EH (cell line): ENCODE measurements at places on chromosomes 6 and 20.

DNA sequence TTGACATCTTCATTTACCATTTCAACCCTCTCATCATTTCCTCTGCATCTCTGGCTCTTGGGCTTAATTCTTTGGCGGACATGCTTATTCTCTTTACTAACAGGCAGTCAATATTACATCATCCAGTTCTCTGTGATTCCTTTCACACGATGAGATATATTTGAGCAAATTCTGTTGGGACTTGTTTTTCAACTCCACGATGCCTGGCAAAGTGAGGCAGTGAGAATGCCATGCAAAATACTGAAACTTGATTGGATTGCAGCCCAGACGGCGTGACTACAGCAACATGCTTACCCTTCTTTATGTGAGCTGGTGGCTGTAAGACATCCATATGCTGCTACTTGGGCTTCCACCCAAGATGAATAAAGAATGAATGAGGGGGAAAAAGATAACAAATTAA is 101.7 kb upstream of the SPACA1 start:
- no peak for DNase-seq

GRCh38 chr20:18265441-18265840 is 22.9 kb upstream of the ZNF133 start:
- DNase-seq: no peak

GRCh38 chr6:165671222-165671768 is 8.3 kb upstream of the PDE10A start:
- DNase-seq: no peak

- DNase-seq: no peak
Measured at GRCh38 chr6:50457351-50457750, 256.0 kb upstream of the TFAP2D start.

DNA sequence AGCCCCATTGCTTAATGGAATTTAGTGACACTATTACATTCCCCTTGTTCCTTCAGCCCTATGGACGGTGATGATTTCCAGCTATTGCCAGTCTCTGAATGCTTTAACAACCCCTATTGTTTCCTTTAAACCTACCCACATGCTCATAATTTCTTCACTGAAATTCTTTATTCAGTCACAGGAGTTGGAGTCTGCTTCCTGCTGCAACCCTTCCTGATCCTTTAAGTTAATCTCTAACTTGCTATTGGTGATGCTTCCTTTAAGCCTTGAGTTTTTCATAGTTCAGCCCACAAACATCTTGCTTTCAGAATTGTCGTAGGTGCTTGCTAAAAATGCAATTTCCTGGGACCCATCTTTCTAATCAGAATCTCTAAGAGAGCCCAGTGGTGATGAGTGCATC is 66.3 kb upstream of the TNFAIP3 start:
- DNase-seq: no peak

GRCh38 chr20:46545077-46545826 is 5.2 kb downstream of the OCSTAMP start:
- no peak for DNase-seq

DNA sequence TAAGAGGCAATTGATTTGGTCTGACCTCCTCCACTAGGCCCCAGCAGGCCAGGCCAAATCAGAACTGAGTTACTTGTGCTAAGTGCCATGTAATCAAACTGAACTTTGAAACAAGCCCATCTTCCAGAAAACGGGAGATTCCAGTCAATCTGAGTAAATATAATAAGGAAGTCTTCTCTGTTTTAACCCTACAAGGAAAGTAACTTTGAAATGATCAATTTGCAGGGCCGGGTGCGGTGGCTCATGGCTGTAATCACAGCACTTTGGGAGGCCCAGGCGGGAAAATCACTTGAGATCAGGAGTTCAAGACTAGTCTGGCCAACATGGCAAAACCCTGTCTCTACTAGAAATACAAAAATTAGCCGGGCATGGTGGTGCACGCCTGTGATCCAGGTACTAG is 2.0 kb upstream of the SHLD1 start:
- no peak for DNase-seq

DNA sequence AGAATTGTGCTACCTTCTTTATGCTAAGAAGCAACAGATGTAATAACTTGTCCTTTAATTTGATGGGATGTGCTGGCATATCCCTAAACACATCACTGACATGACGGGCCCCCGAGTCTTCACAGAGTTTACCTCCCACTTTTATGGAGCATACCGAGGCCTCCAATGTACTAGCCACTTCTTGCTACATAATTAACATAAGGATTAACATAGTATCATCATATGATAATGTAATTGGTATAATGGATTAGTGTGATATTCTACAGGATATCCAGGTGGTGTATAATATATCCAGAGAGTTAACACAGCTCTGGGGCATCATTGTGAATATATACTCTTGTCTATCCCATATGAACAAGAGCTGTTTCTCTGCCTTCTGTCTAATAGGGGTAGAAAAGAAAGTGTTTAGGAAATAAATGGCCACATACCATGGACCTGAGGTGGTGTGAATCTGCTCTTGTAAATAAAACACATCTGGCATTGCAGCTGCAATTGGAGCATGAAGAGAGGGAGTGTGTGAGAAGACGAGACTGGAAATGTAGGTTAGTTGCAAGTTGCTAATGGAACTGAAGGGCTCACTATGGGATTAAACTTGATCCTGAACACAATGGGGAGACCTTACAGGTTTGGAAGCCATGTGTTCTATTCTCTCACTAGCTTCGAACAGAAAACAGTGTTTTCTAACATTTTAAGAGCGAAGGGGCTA is 102.3 kb downstream of the IYD start:
- no peak for DNase-seq

- no peak for DNase-seq
Measured at GRCh38 chr6:29680904-29681303, at the start of gene ZFP57. TSS of gene ZFP57 (minus strand) at chr6:29681152. CDS start at chr6:29677003, 4,149 bp downstream.

DNA sequence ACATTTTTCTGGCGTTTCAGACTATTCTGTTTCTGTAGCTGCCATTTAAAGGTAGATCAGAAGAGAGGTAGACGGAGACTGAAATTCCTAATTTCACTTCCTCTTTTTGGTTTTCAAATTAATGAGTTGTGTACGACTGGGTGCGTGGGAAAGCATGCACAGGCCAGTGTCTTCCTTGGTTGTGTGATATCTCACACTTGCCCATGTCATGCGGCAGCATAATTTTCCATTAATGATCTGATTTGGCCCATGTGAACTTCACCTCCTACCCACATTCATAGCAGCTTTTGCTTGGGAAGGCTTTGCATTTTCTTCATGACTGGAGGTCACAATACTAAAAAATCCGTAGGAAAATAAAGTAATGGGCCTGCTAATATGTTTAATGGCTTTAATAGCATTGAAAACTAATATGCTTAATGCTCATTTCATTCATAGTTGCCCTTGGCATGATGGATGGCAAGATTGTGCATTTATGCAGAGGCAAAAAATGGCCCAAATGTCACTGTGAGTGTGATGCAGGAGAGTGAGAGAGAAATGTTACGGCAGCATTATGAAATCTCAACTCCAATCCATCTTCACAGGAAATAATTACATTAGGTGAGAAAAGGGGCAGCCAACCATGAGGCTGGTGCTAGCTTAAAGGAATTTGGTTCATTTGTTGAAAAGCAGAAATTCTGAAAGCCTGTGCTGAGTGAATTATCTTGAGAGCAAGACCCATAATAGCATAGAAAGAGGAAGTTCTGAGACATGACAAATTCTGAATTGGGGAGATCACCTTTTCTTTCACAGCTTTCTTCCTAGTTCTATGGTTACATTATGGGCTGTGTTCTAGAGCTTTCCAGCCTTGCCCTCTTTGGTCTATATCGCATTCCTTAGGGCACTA is 69.0 kb upstream of the UST start:
- DNase-seq: no peak

DNA sequence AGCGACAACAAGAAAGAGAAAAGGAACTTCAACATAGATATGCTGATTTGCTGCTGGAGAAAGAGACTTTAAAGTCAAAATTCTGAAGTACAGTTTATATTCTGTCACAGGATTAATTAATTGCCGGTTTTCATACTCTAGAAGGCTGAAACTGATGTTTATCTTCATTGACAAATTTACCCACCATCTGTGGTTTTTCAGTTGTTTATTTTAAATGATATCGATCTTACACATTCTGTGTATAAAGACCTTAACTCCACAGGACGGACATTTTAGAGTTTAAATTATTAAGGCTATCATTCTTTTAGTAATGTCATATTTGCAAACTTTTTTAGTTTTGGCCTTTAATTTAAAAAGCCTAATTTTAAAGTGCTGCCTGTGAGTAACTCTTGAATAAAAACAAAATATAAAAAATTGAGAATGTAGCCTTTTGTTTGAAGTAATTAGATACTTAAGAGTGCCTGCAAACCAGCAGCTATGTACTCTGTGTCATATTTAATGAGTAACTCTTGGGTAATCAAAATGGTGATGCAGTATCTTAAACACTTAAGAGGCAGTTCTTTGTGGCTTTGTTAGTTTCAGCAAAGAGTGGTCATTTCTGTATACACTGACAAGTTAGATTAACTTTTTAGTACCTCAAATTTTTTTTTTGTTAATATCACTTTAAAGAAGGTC is 59.3 kb downstream of the CDC5L start:
- DNase-seq: peak; percentile 89

DNA sequence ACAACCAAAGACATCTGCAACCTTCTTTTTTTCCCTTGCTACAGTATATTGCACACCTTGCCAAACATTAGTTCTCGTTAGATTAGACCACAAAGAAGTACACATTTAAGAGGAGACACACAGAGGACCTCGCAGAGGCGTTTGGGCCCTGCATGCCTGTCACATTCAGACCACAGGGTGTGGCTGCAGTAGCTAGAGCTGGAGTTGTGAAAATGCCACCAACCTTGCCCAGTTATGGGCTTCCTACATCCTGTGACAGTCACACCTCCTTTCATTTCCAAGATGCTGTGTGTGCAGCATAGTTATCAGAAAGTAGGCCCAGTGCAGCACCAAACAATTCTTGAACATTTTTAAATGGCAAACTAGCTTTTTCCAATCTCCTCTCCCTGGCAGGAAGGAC is 2.4 kb downstream of the SYNE1 start:
- no peak for DNase-seq

GRCh38 chr6:5113096-5113495 is 28.0 kb downstream of the PPP1R3G start:
- no peak for DNase-seq

DNA sequence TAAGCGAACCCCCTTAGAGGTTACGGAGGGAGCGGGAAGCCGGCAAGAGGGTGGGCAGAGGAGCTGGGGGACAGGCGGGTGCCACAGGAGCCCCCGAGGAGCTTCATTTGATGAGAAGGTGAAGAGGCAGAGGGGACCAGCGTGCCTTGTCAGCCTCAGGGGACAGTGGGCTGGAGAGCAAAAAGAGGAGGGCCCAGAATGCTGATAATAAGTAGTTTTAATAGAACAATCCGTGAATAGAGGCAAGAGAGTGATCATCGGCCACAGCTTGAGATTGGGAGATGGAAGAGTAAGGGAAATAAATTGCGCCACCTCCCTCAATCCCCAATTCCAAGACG is 1.3 kb downstream of the COL19A1 start:
- no peak for DNase-seq

GRCh38 chr6:75261299-75261698 is 17.7 kb upstream of the COX7A2 start:
- no peak for DNase-seq

DNA sequence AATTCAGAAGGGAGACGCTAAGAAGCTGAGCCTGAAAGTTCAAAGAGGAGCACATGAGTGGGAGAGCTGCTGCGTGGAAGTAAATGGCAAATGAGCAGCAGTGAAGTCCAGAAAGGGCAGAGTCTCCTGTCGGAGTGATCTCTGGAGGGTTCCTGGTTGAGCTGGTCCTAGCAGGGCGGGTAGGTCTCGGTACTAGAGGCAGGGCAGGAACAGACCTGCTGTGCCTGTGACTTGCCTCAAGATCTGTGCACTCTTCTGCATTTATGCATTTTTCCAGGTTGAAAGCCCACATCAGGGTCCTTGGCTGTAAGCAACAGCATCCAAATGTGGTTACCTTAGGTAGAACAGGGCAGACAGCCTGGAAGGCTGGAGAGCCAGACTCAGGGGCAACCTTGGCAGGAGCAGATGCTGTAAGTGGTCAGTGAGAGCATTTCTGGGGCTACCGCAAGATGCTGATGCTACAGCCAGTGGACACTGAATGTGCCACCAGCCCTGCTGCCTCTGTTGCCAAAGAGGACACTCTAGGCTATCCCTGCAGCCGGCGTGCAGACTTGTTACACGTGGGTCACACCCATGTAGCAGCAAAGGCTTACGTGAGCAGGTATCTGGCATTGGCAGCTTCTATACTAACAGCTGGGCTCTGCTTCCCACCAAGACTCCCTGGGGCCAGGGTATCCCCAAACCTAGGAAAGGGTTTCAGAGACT is 8.4 kb downstream of the DUSP22 start:
- DNase-seq: no peak

- DNase-seq: peak; percentile 70
Measured at GRCh38 chr6:17419189-17419575, 25.8 kb downstream of the CAP2 start.

GRCh38 chr6:144758602-144759001 is 473.5 kb downstream of the UTRN start:
- DNase-seq: peak; percentile 36

- DNase-seq: no peak
Measured at GRCh38 chr6:169293196-169293595, 39.5 kb upstream of the THBS2 start.

- DNase-seq: peak; percentile 49
Measured at GRCh38 chr6:7846966-7847818, 63.4 kb downstream of the TXNDC5 start.

DNA sequence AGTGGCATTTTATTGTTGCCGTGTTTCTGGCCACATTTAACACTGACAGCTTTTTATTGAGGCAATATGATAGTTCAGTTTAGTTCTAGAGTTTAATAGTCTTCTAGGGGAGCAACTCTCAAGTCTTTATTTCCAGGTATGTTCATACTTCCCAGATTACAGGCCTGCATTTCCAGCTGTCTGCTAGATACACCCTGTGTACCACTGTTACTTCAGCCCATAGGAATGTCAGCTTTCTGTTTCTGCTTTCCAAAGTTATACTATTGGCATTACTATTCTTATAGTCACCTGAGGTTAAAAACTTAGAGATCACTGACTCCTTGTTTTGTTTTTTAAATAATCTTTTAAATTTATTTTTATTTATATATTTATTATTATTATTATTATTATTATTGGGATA is 7.6 kb downstream of the ZNF451 start:
- peak; percentile 44 for DNase-seq

- DNase-seq: no peak
Measured at GRCh38 chr6:87699576-87699975, 2.5 kb downstream of the AKIRIN2 start.

- DNase-seq: peak; percentile 94
Measured at GRCh38 chr20:10309326-10309725, 90.7 kb downstream of the SNAP25 start.

DNA sequence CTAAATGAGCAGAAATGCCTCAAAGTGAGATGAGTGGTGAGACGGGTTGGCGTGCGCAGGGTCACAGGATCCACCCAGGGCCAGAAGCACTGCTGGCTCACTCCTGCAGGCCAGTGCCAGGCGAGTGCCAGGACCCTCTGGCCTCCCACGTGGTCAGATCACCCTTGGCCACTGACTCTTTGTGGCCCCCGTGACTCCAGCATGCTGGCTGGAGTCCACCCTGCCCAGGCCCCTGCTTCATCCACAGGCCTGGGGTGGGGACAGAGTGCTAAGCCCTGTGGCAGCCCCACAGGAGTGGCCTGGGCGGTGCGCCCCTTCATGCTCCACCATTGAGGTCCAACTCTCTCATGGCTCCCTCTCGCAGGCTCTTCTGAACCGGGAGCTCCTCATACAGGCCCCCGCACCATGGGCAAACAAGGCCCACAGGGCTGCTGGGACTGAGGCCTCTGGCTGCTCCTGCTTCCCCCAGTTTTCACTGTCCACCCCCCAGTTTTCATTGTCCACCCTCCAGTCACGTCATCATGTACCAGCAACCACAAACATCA is 61.6 kb downstream of the ABHD12 start:
- DNase-seq: no peak

GRCh38 chr6:98041056-98041455 is 758.0 kb upstream of the MMS22L start:
- no peak for DNase-seq
